Fibroblast of villous mesenchyme (primary cell): ENCODE measurements at places on chromosomes 1 and 21. TPM values are rescaled to one million over a fixed set of nuclear protein-coding genes. Genes with fewer than 3 reads are reported as not detected.

Gene SLAMF9
- total RNA-seq = not detected in 2 replicates

Gene IL19
- 0.97 and 1.7 TPM in 2 replicates for total RNA-seq

Gene CLCA2
- total RNA-seq = 0.43 TPM in 1 of 2 replicates, not detected in the other

Gene PBX1
- 62.8 and 67.4 TPM in 2 replicates for total RNA-seq

Gene SYT14
- 3.5 and 3.9 TPM in 2 replicates for total RNA-seq

Gene LPAR3
- 1.9 and 2.6 TPM in 2 replicates for total RNA-seq

Gene AQP10
- not detected in 2 replicates for total RNA-seq

Gene RCAN1
- 91.5 and 308 TPM in 2 replicates for total RNA-seq

Gene SLC6A17
- under 0.01 TPM in 2 replicates for total RNA-seq
